T-helper 1 cell (primary cell): ENCODE measurements at places on chromosomes 16 and 17.

DNA sequence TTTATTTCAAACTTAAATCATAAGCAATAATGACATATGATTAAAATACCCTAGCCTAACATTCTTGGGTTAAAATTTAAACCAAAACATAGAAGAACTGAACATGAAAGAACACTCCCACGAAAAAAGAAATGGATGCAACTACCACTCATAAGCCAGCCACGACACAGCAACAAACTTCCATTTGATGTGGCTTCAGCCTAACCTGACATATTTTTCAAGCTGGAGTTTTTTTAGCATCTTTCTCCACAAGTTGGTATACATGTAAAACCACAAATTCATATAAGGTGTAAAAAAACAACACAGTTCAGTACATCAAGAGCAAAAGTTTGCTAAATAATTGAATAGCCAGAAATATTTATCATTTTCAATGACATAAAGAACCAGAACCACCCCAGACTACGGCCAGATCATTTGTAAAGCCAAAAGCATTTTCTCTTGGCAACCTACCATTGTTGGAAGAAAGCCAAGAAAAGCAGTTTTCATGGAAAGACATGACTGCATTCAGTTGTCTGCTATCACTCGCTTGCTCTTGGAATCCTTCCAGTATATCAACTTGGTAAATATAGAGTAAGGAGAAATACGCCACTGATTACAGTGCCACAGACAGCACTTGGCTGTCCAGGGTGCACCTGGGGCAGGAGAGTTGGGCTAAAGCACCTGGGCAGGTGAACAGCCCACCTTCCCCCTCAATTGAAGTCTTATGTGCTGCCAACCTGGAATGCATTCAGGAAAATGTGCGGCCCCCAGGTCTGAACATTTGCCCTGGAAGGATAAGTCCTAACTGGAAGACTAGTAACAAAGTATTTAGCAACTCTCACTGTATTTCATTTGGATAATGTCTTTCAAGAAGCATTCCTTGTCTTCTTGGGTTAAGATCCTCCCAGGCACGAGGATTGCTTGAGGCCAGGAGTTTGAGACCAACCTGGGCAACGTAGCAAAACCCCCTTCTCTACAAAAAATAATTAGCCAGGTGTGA, 60.5 kb downstream of the CREBBP start:
- no peak for DNase-seq

DNA sequence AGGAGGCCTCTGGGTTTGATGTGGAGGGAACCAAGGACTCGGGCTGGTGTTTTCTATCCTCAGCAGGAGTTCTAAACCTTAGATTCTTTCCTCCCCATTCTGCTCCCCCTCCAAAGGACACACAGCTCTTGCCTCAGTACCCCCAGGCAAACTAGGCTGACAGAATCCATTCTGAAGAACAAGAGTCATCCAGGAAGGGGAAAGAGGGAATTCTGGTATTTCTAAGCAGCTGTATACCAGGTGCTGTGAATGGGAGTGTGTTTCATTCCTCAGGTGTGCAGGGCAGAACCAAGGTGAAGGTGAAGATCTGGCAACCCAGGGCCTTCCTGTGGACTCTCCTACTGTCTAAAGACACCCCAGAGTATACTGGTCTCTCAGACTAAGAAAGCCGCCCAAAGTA, 4.1 kb downstream of the INPP5K start:
- DNase-seq, result no peak

GRCh38 chr16:24975428-24975889, 39.7 kb downstream of the ARHGAP17 start:
- DNase-seq, result no peak

DNA sequence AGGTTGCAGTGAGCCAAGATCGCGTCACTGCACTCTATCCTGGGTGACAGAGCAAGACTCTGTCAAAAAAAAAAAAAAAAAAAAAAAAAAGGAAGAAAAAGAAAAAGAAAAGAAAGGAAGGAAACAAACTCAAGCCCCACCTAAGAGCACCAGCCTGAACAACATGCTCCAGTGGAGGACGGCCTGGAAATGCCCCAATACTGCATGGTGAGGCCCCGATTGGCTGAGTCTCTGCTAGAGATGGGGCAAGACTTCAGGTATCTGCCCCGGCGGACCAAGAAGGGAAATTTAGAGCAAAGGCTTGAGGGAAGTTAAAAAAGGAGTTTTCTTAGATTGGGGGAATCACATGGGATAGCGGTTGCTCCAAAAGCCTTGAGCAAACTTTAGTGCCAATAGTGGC, 10.4 kb upstream of the ZNF652 start:
- DNase-seq, result no peak

DNA sequence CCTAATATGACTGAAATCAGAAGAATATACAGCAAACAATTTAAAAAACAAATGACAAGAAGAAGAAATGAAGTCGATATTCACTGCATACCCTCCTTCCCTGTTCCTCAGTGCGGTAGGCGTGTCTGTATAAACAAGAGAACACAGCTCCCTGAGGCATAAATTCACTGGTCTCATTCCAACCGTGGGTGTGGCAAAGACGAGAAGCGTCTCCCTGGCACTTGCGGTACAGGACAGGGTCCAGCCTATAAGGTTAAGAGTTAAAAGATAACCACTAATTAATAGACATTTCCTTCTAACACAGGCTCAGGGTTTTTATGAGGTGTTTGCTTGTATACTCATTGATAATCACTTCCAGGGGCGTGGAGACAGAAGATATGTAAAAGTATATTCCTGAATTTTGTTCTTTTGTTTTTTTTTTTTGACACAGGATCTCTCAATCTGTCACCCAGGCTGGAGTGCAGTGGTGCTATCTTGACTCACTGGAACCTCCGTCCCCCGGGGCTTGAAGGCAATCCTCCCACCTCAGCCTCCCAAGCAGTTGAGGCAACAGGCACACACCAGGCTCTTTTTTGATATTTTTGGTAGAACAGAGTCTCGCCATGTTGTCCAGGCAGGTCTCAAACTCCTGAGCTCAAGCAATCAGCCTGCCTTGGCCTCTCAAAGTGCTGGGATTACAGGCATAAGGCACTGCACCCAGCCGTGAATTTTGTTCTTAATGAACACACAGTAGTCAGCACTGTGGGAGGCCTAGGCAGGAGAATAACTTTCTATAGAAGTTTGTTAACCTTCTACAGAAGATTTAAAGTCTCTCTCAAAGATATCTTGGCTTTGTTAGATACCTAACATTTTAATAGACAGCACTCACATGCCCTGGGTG, 59.1 kb upstream of the CLEC18B start:
- DNase-seq, result no peak

DNA sequence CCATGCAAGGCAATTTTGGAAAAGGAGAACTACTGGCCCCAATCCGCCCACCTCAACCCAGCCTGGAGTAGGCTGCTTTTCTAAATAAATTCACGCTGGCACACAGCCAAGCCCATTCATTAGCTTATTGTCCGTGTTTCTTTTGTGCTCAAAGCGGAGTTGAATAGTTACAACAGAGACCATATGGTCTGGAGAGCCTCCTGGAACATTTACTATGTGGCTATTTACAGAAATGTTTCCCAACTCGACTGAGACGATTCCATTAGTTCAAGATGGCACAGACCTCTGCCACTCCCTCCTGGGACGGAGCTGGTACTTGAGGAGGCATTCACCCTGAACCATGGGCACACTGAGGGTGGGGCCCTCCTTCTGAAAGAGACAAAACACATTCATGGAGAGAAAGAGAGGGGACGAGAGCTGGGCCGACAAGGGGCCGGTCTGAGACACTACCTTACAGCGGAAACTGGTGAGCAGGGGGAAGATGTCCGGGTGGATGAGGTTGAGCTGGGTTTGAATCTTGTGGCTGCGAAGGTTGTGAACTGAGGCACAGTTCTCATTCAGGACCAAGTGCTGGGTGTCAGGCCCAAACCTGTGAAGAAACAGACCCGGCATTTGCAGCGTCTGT, 15.7 kb downstream of the ELAC2 start:
- DNase-seq, result no peak

- DNase-seq, result no peak
These were observed 43.9 kb upstream of the TNRC6C start for GRCh38 chr17:77914385-77915254.

DNA sequence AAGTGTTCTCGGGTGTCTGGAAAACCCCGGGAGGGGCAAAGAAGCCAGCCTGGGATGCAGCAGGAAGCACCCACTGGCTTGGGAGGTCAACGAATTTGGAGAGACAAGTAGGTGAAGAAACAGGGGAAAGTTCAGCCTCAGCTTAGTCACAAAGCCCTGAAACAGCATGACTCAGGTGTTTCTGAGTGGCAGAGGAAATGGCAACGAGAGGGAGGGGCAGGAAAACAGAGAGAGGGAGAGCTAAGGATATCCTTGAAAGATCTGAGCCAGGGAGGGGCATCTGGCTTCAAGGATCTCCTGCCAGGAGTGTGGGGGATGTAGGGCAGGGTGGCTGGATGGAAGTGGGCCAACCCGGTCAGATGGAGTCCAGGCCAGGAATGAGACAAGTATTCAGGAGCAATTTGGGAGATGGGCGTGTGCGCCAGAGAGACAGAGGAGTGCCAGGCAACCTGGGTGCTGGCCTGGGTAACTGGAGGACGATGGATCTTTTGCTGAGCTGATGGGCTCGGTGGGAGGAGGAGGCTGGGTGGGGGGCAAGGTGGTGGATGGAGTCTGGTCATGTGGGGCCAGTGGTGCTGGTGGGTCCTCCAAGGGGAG, 27.2 kb downstream of the ABCC3 start:
- DNase-seq, result no peak

- DNase-seq, result no peak
These were observed 622.6 kb upstream of the GOT2 start for GRCh38 chr16:59356709-59357108.

DNA sequence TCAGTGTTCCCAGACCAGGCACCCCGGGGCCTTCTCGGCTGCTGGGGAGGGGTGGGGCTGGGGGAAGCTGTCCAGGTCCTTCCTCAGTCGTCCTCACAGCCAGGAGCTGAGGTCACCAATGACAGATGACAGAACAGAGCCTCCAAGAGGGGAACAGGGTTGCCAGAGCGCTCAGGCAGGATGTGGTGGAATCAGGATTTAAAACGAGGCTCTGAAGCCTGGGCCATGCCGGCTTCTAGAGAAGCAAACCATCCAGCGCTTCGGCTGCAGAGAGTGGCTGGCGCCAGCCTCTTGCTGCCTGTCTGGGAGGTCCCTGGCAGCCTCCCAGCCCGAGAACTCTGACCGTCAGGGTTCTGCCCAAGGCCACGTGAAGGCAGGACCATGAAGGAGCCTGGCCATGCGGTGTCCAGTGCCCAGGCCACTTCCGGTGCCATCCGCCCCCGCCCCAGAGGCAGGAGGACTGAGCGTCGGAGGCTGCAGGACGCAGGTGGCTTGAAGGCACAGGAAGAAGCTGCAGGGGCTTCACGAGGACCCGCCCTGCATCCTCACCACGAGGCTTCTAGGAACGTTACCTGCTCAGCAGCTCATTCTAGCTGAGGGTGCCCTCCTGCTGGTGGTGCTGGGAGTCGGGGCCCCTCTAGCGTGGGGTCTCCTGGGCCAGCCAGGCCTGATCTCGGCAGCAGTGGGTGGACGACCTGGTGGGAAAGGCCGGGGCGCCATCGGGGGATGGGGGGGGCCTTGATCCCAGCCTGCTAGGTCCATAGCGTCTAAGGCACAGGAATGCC, 78.5 kb downstream of the KLHDC4 start:
- no peak for DNase-seq
